GM12864 (cell line): ENCODE measurements at places on chromosomes 3 and 15.
A peak's percentile ranks its signal among the peaks of the same experiment; 100 is the strongest.

DNA sequence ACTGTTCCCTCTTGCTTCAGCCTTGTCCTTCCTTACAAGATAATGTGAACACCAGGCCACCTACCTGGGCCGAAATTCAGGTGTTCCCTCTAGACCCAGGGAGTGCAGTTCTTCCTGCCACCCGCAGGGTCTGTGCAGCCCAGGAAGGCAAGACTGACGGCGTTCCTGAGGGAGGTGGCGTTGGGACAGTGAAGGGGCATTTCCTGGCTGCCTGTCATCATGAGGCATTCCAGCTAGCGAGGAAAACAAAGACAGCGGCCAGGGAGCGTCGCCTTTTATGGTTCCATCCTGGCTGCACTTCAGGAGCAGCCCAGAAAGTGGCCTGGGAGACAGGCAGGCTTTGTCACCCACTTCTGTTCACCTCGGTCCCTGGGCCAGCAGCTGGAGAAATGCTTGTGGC is 84.8 kb upstream of the WNT5A start:
- DNase-seq: no peak

GRCh38 chr3:123831420-123831819 is 52.7 kb downstream of the MYLK start:
- DNase-seq: no peak

DNA sequence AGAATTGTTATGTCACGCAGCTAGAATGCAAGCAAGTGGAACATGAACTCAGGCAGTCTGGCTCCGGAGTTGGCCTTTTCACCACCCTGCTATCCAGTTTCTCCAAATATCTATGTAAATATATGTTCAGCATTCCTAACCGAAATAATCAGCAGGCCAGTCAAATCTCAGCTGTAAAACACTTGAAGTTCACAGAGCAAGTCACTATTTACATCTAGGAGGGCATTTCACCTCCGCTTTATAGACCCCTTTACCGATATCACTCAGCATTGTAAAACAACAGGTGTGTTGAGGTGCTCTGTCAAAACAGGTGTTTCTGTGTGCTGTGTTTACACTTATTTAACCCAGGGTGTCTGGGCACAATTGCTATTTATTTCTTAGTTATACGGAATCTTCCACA is 12.2 kb upstream of the HES1 start:
- no peak for DNase-seq

DNA sequence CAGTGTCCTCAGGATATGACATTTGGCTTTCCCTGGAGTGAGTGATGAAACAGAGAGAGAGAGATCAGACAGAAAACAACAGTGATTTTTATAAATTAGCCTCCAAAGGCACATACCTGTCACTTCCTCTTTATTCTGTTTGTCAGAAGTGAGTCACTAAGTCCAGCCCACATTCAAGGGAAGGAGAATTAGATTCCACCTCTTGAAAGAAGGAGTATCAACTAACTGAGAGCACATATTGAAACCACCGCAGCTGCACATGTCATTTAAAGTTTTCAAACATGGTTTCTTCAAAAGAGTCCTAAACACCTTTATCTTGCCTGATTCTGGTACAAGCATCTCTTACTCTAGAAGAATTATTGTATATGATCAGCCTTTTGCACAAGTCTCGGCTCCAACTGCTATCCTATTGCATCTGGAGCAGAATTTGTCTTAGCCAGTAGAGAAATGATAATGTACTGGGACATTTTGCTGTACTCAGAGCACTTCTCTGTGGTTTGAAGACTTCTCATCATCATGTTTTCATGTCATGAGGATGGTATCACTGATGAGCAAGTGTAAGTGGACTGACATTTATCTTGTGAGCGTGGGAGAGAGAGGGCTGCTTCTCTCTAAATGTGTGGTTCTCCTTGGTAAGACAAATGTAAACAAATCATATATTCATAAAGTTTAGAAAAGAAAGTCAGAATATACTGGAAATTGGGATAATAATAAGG is 338.9 kb upstream of the CFAP20DC start:
- peak; percentile 73 for DNase-seq

GRCh38 chr3:156632601-156633000 is 41.8 kb upstream of the TIPARP start:
- no peak for DNase-seq

GRCh38 chr15:50819344-50819743 is 53.8 kb upstream of the SPPL2A start:
- DNase-seq: no peak

- DNase-seq: no peak
Measured at GRCh38 chr15:27990521-27991515, 108.3 kb downstream of the OCA2 start.
